ENCODE measurements at places on chromosomes 5 and 9.
A peak's percentile ranks its signal among the peaks of the same experiment; 100 is the strongest.

- DNase-seq: peak; percentile 32
Measured at GRCh38 chr5:174828804-174829510, 104.6 kb downstream of the MSX2 start.

- no peak for DNase-seq
Measured at GRCh38 chr5:58497386-58497785, 6.2 kb downstream of the GAPT start.

GRCh38 chr5:178338750-178339144 lies 106.1 kb upstream of the PHYKPL start:
- no peak for DNase-seq

DNA sequence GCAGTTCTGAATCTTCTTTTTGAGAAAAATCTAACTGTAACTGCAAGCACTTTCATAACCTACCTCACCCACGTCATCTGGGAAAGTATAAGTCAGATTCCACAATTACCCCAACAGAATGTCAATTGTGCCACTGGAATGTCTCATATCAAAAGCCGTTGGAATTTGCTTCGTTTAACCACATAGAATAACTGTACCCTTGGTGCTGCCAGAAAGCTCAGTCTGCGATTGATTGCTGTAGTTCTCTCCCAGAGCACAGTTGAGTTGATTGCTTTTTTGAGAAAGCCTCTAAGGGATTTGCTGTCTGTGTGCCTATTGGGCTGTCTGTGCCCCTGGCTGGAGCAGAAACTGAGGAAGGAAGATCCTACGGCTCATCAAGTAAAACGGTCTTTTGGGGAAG lies 583.6 kb downstream of the TMEM38B start:
- peak; percentile 11 for DNase-seq

DNA sequence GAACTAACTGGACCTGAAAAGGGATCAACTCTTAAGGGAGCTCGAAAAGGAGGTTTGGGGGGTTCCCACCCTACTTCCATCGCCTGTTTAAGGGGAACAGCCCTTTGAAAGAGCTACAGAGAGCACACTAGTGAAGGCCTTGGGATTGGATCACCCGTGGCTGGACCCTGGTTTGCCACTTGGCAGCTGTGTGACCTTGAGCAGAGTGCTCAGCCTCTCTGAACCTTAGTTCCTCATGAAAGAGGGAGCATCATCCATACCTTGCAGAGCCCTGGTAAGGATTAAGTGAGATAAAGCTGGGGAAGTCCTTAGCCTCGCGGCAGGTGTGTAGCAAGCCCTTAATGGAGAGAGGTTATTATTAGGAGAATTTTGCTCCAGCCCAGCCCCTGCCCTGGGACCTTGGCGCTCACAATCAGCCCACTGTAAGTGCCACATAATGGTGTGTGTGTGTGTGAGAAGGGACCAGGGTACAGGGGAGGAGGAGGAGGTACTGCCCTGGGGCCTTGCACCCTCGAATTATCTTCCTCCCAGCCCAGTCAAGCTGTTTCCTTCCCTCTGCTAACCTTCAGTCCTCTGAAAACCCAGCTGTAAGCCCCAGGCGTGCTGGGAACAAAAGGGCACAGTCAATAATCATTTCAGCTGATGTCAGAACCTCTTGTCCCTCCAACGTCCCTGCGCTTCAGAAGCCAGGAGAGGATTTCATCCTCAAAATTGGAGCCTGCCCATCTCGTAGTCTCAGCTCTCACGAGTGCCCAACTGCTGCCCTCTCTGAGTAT lies 42.9 kb downstream of the FOXI1 start:
- DNase-seq: no peak

DNA sequence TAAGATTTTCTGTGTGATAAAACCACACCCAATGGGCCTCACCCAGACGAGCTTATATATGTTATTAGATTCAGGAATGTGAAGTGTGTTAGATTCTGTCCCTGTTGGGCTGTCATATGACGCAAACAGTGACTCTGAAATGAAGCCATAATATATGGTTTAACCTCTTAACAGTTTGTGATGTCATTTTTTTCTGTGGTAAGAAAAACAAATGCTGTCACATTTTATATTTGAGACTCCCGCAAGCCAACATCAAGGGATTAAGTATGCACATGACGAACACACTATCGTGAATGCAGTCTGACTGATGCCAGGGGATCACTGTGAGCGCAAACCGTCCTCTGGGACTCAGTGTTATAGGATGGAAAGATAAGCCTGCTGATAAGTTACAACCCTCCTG lies 321.7 kb downstream of the SH3GL2 start:
- no peak for DNase-seq

DNA sequence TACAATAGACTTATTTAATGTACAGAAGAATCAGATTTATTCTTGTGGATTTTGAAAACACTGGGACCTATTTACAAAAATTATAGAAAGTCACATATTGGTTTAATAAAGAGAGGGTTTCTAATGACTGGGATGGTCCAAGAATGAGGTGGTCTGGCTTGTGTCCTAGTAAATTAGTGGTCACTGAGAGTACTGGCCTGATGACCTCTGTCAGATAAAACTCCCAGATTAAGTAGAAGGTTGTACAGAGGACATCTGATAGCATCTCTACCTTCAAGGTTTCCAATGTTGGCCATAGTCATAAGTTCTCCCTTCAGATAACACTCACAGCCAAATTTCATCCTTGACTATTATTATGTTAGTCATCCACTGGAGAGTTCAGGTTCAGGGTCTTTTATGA lies 692.9 kb downstream of the MTRR start:
- DNase-seq: no peak

GRCh38 chr5:178281331-178281730 lies 48.7 kb upstream of the PHYKPL start:
- no peak for DNase-seq

- no peak for DNase-seq
Measured at GRCh38 chr9:75648034-75648433, 242.4 kb upstream of the PCSK5 start.

GRCh38 chr5:151200913-151201595 lies 22.8 kb downstream of the CCDC69 start:
- DNase-seq: no peak

- DNase-seq: peak; percentile 91
Measured at GRCh38 chr9:121350993-121351561, 19.0 kb downstream of the STOM start.

GRCh38 chr9:82668689-82669199 lies 394.2 kb downstream of the RASEF start:
- DNase-seq: no peak

DNA sequence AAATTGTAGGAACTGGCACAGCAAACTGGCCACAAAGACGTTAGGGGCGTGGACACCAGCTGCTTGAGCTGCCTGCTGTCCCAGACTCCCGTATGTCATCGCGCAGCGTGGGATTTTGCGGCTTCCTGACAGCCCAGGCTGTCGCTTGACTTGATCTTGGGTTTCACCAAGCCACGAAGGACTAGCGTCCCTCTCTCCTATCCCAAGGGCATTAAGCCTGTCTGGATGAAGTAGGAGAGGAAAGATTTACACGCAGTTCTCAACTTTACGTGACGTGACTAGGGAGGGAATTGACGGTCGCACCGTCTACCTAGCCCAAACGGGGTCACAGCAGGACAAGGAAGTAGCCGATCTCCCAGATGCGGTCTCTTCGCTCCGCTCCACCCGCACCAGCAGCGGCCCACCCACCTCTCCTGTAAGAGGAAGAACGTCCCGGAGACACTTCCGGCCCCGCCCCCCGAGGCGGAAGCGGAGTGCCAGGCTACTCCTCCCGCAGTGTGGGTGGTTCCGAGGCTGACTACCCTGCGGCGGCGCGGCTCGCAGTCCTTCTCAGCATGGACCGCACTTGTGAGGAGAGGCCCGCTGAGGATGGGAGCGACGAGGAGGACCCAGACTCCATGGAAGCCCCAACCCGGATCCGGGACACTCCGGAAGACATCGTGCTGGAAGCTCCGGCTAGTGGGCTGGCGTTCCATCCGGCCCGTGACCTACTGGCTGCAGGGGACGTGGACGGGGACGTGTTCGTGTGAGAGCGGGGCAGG lies at the start of gene WDR55:
Gene WDR55 (plus strand): TSS at position 546 of the 761 bp plus-strand sequence. CDS start 9 bp downstream, at position 555.
- DNase-seq: peak; percentile 96

GRCh38 chr5:78387468-78388153 lies 27.2 kb downstream of the SCAMP1 start:
- DNase-seq: no peak

- DNase-seq: peak; percentile 50
Measured at GRCh38 chr9:137316012-137316981, 14.2 kb upstream of the NRARP start.

DNA sequence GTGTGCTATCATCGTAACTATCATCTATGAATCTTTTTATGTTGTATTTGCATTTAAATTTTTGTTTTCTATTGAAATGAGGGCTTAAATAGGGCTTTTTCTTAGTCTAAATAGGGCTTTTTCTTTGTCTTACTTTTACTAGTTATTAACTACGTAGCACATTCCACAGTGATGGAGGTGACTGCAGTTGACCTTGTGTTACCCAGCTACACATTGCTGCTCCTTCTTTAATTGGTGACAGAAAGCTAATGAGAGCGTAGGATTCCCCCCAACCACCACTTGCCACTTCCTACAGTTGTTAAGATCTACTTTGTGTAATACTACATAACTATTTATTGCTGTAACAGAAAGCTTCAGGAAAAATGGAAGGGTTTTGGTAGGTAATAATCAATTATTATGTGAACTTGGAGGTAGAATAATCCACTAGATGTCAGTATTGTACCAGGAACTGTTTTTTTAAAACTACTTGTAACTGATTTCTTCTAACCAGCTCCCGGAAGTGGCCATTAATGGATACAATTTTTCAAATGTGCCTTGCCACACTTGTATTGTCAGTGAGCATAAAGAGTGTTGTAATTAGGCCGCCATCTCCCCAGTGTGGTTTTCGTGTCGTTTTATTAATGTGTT lies 18.0 kb downstream of the MTRR start:
- peak; percentile 60 for DNase-seq
